ENCODE measurements at places on chromosomes 7 and 10.
A peak's percentile ranks its signal among the peaks of the same experiment; 100 is the strongest.

GRCh38 chr10:15189133-15189885 lies 20.8 kb upstream of the NMT2 start:
- no peak for DNase-seq
- H3K4me1 ChIP-seq = no peaks in the 10 kb centered on the region
- H3K27ac ChIP-seq = no peak overlapping the region

DNA sequence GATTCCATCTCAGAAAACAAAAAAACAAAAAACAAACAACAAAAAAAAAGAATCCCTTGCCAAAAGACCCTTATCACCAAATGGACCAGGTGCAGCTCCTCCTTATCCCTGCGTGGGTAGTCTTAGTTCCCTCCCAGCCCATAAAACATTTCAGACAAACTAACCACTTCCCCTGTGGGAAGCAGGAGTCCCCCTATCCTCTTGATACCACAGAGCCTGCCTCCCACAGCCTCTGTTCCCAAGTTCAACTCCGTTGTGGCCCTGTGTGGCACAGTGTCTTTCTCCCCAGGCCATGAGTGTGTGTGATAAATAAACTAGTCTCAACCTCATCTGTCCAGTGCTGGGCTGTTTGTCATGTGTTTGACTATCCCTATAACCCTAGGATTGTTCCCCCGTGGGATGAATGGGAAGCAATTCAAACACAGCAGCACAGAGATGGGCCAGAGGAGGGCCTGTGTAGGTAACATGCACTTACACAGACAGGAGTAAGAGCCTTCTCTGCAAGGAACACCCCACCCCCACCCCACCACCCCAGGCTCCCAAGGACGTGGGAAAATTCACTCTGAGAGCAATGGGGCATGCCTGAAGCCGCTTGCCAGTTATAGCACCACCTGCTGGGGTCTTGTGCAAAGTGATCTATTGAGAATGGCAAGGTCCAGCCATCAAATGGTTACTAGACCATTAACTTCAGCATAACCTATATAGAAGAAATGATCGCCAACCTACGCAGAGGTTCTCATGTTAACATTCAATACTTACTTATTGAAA lies 147.1 kb upstream of the GHITM start:
- peaks cover 26% of the 10 kb centered on the region for H3K27me3 ChIP-seq
- no peak overlapping the region for H3K4me3 ChIP-seq
- no peaks in the 10 kb centered on the region for H3K4me1 ChIP-seq
- DNase-seq = peak; percentile 2

DNA sequence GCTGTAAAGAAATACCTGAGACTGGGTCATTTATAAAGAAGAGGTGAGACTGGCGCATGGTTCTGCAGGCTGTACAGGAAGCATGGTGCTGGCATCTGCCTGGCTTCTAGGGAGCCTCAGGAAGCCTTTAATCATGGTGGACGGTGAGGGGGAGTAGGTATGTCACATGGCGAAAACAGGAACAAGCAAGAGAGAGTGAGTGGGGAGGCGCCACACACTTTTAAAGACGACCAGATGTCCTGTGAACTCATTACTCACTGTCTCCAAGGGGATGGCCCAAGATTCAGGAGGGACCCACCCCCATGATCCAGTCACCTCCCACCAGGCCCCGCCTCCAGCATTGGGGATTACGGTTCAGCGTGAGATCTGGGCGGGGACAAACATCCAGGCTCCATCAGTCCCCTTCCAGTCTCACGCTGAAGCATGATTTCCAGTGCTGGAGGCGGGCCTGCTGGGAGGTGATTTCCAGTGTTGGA lies 3.2 kb downstream of the ZNF316 start:
- no peak for DNase-seq
- peaks cover 18% of the 10 kb centered on the region for H3K4me1 ChIP-seq
- no peaks in the 10 kb centered on the region for H3K27me3 ChIP-seq

DNA sequence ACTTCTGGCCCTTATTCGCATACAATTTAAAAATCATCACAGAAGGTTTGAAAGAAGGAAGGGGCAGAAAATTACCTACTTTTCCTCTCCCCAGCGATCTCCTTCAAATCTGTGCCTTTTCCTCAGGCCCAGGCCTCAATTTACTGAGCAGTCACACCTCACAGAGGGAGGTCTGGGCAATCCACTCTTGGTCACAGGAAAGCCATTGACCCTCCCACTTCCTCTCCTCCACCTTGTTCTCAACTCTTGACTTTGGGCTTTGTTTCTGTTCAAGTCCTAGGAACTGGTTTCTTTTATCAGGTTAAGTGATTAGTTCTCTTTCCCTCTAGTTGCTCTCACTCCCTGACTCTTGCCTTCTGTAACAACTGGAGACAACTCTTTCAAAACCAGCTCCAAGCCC lies 37.0 kb upstream of the ATRNL1 start:
- H3K4me3 ChIP-seq = no peak overlapping the region
- H3K4me1 ChIP-seq = no peaks in the 10 kb centered on the region
- peaks cover 6% of the 10 kb centered on the region for H3K27me3 ChIP-seq
- H3K36me3 ChIP-seq = no peaks in the 10 kb centered on the region

- H3K4me1 ChIP-seq = peaks cover 5% of the 10 kb centered on the region
- no peak overlapping the region for H3K27ac ChIP-seq
- no peaks in the 10 kb centered on the region for H3K36me3 ChIP-seq
Observed at GRCh38 chr7:103685646-103686045, 239.6 kb upstream of the SLC26A5 start.

GRCh38 chr7:130371046-130371445 lies 9.2 kb upstream of the CPA1 start:
- no peaks in the 10 kb centered on the region for H3K27me3 ChIP-seq
- no peak overlapping the region for H3K27ac ChIP-seq
- no peak for DNase-seq

DNA sequence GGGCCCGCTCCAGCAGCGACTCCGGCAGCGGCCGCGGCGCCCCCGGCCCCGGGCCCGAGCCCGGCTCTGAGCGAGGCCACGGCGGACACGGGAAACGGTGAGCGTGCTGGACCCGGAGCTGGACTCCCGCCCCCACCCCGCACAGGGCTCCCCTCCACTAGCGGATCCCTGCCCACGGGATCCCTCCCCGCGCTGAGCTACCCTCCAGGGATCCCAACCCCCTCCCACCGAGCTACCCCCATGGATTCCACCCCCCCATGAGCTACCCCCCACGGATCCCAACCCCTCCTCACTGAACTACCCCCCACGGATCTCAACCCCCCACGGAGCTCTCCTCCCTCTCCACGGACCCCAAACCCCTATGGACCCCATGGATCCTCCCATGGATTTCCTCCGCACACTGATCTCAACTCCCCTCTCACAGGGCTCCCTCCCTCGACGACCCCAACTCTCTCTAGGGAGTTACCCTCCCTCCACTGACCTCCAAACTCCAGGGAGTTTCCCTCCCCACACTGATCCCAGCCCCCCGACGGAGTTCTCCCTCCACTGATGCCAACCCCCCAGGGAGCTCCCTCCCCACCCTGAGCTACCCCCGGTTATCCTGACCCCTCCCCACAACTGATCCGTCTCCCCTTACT lies 20.6 kb upstream of the HSPB1 start:
- no peaks in the 10 kb centered on the region for H3K36me3 ChIP-seq
- H3K27ac ChIP-seq = no peak overlapping the region
- peaks cover 10% of the 10 kb centered on the region for H3K4me1 ChIP-seq
- H3K27me3 ChIP-seq = peaks cover 86% of the 10 kb centered on the region
- peak overlapping the region; percentile 60 for H3K4me3 ChIP-seq

GRCh38 chr10:5404208-5405041 lies at the start of gene TUBAL3:
Gene TUBAL3 (minus strand): TSS chr10:5404828. CDS start chr10:5404792, 36 bp downstream.
- no peaks in the 10 kb centered on the region for H3K4me1 ChIP-seq
- no peaks in the 10 kb centered on the region for H3K27me3 ChIP-seq
- no peak within 1 kb of the TSS for H3K4me3 ChIP-seq
- DNase-seq = no peak
- H3K36me3 ChIP-seq = no peaks in the 10 kb centered on the region

GRCh38 chr10:13152296-13152695 lies 9.1 kb upstream of the MCM10 start:
- no peak overlapping the region for H3K4me3 ChIP-seq
- H3K36me3 ChIP-seq = no peaks in the 10 kb centered on the region
- DNase-seq = no peak
- peaks cover 11% of the 10 kb centered on the region for H3K4me1 ChIP-seq
- no peak overlapping the region for H3K27ac ChIP-seq

GRCh38 chr7:25891591-25891990 lies 260.4 kb upstream of the NFE2L3 start:
- peaks cover 52% of the 10 kb centered on the region for H3K27me3 ChIP-seq
- peaks cover 8% of the 10 kb centered on the region for H3K36me3 ChIP-seq
- no peak overlapping the region for H3K27ac ChIP-seq
- peaks cover 30% of the 10 kb centered on the region for H3K4me1 ChIP-seq
- no peak for DNase-seq
- H3K4me3 ChIP-seq = no peak overlapping the region

GRCh38 chr7:43294080-43294630 lies 181.7 kb downstream of the HECW1 start:
- no peak overlapping the region for H3K4me3 ChIP-seq
- H3K4me1 ChIP-seq = peaks cover 9% of the 10 kb centered on the region
- peak; percentile 23 for DNase-seq
- H3K27me3 ChIP-seq = peaks cover 39% of the 10 kb centered on the region
- no peaks in the 10 kb centered on the region for H3K36me3 ChIP-seq
- H3K27ac ChIP-seq = no peak overlapping the region

DNA sequence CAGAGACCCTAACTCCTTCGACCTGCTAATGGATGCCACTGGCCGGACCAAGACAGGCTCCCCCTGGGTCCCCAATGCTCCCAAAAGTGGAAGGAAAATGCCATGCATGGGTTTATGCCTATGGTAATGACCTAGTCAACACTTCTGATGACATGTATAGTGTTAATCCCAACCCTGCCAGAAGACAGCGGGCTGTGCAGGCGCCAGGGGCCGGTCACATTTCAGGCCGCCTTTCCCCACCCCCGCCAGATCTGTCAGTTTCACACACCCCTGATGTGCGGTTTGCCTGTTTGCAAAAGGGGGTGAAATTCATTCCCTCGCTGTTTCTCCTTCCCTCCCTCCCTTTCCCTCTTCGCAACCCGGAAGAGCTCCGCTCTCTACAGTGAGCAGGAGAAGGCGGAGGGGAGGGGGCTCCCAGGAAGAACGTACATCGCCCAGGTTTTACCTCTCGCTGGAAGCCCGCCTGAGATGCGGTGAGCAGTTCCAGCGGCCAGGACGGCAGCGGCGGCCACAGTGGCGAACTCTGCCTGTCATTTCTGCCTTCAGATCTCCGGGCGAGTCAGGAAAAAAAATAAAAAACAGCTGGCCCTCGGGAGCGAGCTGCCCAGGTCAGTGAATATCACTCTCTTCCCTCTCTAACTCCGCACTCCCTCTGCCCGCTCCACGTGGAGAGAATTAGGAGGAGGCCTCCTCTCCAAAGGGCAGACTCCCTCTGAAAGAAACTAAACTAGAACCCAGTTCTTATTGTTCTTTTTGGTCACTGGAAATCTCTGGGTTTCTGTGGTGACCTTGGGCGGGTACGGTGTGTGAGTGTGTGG lies 9.4 kb upstream of the GATA3 start:
- peaks cover 32% of the 10 kb centered on the region for H3K4me1 ChIP-seq
- peak overlapping the region; percentile 69 for H3K4me3 ChIP-seq
- peak overlapping the region; percentile 33 for H3K27ac ChIP-seq

All from Calu3 (cell line).